ENCODE measurements at places on chromosomes 3 and 15.

DNA sequence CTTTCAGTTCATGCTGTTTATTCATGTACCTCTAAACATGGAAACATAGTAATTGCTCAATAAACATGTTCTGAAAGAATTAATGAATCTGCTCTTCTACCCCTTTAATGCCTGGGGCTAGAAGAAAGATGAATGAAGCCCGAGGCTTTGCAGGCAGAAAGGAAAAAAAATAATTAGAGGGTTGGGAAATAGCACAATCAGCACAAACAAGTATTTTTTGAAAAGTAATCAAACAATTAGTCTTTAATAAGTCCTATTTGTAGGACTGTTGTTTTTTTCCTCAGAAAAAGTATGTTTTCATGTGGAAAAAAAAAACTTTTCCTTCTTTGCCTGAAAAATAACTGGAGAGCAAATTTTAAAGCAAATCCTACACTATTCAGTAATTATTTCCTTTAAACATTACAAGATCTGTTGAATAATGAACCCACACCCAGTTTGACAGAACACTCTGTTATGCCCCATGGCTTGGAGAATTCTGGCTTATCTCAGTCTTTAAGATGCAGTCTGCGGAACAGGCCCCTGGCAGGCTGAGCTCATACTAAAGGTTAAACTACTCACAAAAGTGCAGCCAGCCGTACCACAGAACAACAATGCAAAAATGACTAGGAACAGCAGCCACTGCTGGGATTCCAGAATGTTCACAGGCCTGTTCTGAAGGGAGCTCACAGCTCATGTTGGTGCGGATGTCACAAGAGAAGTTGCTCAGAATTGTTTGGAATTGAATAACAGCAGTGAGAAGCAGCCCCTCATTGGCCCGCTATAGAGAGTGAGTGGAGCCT is 79.2 kb downstream of the ABI3BP start:
- DNase-seq = no peak

DNA sequence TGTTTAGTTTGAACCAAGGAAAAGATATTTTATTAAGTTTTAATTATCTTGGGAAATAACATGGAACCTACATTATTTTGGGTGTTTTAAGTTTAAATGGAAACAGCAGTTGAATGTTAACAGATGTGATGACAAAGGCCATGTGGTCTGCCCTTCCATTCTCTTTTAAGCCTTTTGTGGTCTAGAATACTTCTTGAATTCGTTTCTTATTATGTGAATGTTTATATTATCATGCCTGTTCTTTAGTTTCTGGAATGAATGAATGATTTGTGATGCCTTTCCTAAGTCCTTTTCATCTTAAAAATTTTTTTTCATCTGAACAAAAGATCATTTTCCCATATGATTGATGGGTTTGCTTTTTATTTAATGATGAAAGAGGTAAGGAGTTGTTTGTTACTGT is 44.6 kb downstream of the SNRK start:
- no peak for DNase-seq

DNA sequence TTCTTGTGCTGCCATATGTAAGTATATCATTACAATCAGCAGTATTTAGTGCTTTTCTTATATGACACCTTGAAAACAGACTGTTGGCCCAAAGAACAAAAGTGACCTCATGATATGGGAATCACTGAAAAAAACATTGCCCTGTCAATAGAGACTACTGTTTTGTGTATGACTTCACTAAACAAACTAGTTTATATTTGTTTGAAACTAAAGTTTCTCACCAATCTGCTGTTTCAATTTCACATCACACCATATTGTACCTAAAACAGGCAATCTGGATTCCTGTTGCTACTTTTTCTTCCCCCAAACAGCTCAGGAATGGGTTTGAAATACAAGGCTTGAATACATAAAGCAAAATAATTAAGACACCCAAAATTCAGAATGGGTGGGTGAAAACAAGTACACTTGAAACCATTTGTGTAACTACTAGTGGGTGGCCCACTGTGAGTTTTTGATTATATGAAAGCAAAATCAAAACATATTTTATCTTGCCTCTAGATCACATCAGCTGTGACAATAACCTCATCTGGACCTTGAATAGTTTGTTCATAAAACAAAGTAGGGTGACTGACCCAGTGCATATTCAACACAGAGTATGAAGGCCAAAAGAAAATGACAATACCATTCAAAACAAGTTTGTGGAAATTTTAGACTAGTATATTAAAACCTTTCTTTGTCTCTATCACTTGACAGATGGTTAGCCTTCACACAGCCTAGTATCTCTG is 5.9 kb downstream of the ZBTB20 start:
- DNase-seq = no peak

DNA sequence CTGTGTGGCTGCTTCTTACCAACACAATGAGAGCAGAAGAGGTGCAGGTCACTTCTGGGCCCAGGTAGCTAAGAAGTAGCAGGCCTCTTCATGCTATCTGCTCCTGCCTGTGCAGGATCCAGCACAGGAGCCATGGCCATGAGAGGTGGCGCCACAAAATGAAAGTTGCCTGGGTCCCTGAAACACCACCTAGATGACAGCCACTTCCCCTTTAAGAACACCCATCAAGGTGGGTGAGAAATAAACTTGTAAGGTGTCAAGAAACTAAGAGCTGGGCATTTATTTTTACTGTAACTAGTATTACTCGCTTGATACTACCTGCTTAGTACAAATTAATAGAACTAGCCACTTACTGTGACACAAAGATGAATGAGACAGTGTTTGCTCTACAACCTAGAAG is 484.6 kb upstream of the TBL1XR1 start:
- no peak for DNase-seq

- no peak for DNase-seq
Measured at GRCh38 chr3:195226900-195227447, 44.0 kb downstream of the XXYLT1 start.

- no peak for DNase-seq
Measured at GRCh38 chr3:117671722-117672318, 962.2 kb downstream of the TUSC7 start.

GRCh38 chr3:154759966-154760365 is 320.2 kb upstream of the MME start:
- no peak for DNase-seq

DNA sequence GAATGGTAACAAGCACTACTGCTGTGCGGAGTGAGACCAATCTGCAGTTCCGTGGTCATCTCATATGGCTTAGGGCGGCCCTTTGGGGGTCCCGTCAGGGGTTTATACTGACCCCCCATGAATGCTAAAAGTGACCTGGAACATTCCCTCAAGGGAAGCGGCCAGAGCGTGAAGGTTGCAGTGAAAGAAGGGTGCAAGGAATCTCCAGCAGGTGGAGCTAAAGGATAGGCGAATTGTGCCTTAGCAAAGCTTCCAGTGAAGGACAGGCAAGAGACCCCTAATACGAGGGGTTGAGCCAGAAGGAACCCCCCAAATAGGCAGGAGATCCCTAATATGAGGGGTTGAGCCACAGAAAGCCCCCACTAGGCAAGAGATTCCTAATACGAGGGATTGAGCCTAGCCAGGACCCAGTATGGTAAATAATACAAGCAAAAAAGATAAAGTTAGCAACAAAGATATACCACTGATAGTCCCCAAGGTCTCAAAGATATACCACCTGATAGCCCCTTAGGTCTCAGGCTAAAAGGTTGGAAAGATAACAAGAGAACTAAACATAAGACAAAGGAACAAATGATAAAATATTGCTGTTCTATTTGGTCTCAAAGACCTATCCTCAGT is 32.8 kb downstream of the ZNF589 start:
- DNase-seq = peak; percentile 64

DNA sequence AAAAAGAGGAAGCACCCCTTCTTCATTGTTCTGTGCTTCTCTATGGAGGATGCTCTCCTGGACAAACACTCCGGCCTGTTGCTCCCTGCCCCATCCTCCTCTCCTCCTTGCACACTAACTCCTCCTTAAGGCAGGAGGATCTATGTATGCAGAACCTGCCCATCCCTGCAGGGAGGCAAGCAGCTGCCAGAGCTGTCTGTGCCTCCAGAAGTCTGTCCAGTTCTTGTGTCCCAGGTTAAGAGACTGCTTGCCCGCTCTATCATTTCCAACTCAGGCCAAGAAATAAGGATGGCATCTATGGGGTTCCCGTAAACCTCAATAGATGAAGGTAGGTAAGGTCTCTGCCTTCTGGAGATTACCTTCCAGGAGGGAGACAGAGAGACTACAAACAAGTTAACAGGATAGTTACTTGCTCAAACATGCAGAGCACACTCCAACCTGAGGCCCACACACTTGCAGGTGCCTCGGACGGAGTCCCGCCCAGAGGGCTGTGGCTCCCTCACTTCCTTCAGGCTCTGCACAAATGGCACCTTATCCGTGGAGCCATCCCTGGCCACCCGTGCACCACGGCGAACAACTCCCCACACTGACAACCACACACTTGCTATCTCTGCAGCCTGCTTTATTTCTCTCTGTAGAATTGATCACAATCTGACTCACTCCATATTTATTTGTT is 6.9 kb downstream of the XXYLT1 start:
- DNase-seq = no peak

GRCh38 chr3:42681361-42682038 is 3.8 kb upstream of the KLHL40 start:
- DNase-seq = no peak

- no peak for DNase-seq
Measured at GRCh38 chr3:4504340-4505261, 11.5 kb downstream of the ITPR1 start.

DNA sequence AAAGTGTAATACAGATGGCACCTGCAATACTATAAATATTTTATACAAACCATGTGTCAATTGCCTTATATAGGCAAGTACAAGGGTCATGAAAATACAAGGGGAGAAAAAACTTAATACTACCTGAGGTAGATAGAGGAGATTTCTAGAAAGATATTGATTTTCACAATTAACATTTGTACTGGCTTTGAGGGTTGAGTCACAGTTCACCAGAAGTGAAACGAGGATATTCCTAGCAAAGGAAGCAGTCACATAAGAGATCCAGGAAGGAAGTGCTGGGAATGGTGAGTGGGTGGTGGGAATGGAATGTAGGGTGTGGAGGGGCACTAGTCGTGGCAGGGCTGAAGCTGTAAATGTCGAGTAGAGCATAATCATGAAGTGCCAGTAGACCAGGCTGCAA is 108.7 kb downstream of the P2RY1 start:
- no peak for DNase-seq

DNA sequence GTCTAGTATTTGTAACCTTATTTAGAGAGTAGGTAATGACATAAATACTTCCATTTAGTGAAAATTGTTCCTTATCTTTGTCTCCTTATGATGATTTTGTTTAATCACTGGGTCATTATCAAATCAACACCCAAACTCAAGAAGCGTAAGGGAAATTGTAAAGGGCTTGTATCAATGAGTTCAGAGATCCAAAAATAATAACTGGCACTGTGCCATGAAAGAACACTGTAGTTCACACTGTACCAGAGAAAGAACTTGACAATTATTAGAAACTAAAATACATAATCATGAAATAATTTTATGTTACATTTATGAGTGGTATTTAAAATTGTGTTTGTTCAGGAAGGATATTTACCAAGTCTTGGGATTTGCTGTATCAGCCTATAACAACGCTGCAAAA is 895.4 kb downstream of the FHIT start:
- DNase-seq = no peak

GRCh38 chr3:87082796-87083440 is 92.0 kb upstream of the VGLL3 start:
- peak; percentile 25 for DNase-seq

GRCh38 chr15:46946953-46947352 is 770.4 kb upstream of the SEMA6D start:
- DNase-seq = no peak

GRCh38 chr3:50347187-50347813 is 1.8 kb upstream of the ZMYND10 start:
- DNase-seq = peak; percentile 66

DNA sequence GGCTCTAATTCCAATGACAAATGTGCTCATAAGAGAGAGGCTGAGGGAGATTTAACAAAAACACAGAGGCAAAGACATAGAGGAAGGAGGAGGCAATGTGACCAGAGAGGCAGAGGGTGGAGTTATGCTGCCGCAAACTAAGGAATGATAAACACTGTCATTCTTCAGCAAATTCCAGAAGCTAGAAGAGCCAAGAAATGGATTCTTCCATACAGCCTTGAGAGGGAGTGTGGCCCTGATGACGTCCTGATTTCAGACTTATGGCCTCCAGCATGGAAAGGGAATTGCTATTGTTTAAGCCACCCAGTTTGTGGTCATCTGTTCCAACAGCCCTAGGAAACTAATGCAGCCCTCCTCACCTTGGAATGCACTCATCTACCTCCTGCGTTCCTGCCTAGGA is 30.5 kb downstream of the CD47 start:
- no peak for DNase-seq

- DNase-seq = no peak
Measured at GRCh38 chr15:97490429-97490828, 470.1 kb upstream of the ARRDC4 start.

- DNase-seq = no peak
Measured at GRCh38 chr15:59618406-59618805, 6.8 kb downstream of the GCNT3 start.

DNA sequence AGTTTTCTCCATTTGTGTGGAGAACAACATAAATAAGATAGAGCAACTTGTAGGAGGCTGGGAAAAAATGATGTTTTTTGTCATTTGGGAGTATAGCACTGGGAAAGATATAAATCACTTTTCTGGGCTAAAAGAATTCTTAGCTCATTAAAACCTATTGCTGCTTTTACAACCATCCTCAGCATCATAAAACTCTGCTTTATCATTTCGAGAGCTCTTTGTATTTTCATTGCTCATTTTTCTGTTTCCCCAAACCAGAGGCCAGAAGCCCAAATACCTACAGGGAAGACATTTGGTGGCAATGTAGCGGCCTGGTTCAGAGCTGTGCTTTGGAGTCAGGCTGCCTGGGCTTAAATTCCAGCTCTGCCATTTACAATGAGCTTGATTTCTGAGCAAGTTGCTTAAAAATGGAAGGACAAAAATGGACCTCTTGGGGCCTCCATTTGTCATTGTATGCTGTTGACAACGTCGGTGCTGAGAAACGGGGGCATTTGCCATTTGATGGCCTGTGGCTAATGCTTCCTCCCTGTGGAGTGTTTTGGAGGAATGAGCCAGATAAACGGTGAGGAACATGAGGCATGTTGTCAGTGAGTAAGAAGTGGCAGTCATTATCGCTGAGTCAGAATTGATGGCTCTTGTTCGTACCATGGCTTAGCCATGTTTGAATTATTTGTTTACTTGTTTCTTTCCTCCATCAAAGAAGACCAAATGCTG is 260.0 kb downstream of the EBLN2 start:
- no peak for DNase-seq

DNA sequence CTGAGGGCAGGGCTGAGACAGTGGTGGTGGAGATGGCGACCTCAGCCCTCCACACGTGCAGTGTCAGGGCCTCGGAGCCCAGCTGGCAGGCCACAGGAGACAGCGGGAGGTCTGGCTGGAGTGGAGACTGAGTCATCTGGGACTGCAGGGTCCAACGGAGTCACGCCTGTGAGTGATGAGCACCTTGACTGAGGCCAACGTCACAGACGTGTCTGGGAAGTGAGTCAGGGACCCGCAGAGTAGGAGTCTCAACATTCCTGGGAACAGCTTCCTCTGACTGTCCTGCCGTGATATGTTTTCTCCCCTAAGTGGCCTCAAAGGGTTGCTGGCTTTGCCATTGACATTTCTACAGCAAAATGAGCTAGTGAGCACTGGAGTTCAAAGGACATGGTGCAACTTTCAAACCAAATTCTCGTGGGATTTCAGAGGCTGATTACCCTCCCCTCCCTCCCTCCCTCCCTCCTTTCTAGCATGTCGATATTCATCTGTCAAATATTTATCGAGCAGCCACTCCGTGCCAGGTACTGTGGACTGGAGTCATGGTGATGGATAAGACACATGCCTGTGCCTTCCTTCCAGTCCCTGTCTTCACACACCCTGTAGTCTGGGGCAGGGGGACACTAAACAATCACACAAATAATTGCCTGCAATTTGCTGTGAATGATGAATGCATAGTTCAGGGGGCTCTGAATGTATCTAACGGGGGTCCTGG is 53.3 kb upstream of the AMOTL2 start:
- DNase-seq = no peak
